ENCODE measurements at places on chromosomes 2 and 18.

- ATAC-seq, result peak; percentile 25
Observed at GRCh38 chr2:172693037-172693436, 42.6 kb upstream of the RAPGEF4 start.

- ATAC-seq, result no peak
Observed at GRCh38 chr2:102001767-102002142, 10.0 kb downstream of the IL1R2 start.

DNA sequence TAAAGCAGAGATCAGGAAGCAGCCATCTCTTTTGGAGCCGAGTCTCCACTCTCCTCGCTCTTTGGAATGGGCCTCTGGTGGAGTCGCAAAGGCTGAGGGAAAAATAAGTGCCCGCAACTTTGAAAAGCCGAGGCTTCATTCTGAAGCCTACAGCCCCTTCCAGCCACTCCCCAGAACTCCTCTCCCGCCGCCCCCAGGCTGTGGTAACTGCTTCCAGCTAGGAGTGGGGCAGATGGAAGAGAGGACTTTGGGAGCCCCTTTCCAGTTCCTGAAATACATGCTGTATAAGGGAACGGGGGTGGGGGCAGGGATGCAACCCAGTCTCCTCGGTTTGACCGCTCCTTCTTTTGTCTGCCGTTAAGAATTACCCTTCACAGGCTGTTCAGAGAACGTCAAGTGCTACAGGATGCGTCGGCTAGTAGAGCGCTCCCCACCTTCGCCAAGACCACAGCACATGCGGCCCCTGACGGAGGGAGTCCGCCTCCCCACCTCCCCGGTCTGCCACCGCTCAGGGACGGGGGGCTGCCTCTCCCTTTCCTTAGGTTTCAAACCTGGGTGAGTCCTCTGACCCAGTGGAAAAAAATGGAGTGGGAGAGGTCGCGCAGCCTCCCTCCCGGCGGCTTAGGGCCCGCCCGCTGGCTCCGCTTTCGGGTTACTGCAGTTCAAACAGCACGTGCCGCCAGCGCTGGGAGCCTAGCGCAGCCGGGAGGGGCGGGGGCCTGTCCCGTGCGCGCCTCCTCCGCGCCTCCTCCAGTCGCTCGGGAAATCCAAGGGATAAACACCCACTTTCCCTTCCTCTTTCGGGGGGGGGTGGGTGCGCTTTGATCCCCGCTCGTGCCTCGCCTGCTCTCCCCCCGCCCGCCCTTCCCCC lies 4.9 kb downstream of the CYP26B1 start:
- peak; percentile 78 for ATAC-seq

DNA sequence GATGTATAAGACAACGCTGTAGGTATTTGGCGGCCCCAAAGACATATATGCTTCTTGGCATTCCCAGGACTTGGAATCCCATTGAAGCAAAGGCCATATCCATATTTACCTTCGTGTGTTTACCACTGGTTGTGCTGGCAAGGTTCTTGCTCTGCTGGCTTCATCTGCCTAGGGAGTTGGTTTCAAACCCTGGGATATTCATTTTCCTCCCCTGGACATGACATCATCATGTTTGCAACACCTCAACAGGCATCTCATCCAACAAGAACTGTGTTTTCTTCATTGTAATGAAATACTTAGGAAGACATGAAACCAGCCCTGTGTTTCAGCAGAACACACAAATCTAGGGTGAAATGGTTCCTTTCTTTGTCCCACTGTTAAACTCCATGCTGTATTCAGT lies 77.9 kb upstream of the PHLPP1 start:
- ATAC-seq, result no peak

DNA sequence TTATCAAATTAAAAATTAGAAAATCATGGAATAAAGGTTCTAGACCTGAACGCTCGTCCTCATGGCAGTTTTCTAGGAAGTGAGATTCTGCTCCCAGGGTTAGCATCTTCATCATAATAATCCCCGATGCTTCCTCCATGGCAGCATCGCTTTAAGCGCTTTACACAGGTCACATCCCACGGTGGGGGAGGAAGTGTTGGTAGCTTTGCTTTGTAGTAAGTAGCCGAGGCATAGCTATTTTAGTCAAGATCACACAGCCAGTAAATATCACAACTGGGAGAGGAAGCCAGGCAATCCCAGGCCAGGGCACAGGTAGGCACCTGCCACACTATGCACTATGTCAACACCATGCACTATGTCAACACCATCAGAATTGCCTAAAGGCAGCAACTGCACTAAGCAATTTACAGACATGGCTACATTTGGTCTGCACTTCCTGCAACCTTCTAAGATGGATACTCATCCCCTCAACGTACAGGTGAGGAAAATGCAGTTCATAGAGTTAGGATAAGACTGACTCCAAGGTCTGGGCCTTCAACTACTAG lies 205.5 kb downstream of the FBXO15 start:
- ATAC-seq, result no peak

- ATAC-seq, result no peak
Observed at GRCh38 chr2:237411092-237411601, 2.8 kb downstream of the COL6A3 start.
